Right renal cortex interstitium (tissue), 3 donors: ENCODE measurements at places on chromosomes 5 and 9. TPM values are rescaled to one million over a fixed set of nuclear protein-coding genes. Genes with fewer than 3 reads are reported as not detected.
A peak's percentile ranks its signal among the peaks of the same experiment; 100 is the strongest.

Gene PCDHGA9
- 5.3 TPM for polyA plus RNA-seq

Gene PCDHB12
- polyA plus RNA-seq, result 4.8 TPM

Gene SURF2
- polyA plus RNA-seq, result 25.1 TPM

Gene ATOX1
- 110 TPM for polyA plus RNA-seq

Gene LMX1B
- 18.1 TPM for polyA plus RNA-seq

Gene SCGB3A2
- polyA plus RNA-seq, result not detected

Gene PCA3
- 0.40 TPM for polyA plus RNA-seq

Gene PKD2L2
- 0.44 TPM for polyA plus RNA-seq

Gene LAMC3
- polyA plus RNA-seq, result 18.3 TPM

Gene SPATA31D4
- polyA plus RNA-seq, result not detected

- DNase-seq, result no peak
Measured at GRCh38 chr5:155616779-155617392, 603.3 kb downstream of the KIF4B start.

DNA sequence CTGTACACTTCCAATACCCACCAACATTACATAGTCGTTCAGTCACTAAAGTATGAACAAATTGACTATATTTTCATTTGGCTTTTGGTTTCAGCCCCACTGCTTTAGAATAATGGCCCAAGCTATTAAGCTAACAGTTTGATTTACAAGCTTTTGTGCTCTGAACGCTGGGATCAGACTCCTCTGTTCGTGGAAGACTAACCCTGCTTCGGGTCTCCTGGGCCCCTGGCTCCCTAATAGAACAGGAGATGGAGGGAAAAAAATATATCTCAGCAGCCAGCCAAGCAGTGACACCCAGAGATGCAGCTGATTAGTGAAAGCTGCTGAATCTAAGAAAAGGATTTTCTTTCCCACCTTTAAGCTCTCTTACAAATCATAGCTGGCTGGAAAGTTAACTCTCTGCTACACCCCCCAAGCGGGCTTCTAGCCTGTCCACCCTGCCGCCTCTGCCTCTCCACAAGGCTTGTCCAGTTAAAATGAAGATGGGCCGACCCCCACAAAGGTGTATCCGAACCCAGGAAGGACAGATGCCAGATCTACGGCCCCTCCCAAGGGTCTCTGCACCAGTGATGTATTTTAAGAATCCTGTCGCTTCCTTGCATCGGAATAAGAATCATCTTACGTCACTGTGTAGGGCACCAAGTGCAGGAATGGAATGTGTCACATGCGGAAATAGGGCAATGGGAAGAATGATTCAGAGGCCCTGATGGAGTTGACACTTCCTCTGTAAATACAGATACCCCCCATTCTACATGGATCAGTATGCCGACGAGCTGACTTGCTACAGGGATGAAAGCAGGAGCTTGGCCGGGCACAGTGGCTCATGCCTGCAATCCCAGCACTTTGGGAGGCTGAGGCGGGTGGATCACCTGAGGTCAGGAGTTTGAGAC, 33.4 kb upstream of the BARHL1 start:
- no peak for DNase-seq

DNA sequence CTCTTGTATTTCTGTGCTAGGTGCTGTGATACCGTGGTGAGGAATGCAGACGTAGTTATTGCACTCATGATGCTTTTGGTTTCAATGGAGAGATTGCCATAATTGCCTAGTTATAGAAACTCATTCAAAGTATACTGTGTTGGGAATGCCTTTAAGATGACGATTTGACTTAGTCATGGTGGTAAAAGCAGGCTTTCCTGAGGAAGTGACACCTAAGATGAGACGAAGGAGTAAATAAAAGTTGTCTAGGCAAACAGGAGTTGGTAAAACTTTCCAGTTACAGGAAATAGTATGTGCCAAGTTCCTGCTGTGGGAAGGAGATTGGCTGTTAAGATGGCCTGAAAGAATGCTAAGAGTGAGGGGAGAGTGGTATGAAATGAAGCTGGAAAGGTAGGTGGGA, 48.1 kb downstream of the FOCAD start:
- no peak for DNase-seq

- no peak for DNase-seq
Measured at GRCh38 chr9:109781086-109781485, 1.1 kb downstream of the PALM2AKAP2 start.

GRCh38 chr9:138105123-138105415, 227.5 kb downstream of the CACNA1B start:
- no peak for DNase-seq

DNA sequence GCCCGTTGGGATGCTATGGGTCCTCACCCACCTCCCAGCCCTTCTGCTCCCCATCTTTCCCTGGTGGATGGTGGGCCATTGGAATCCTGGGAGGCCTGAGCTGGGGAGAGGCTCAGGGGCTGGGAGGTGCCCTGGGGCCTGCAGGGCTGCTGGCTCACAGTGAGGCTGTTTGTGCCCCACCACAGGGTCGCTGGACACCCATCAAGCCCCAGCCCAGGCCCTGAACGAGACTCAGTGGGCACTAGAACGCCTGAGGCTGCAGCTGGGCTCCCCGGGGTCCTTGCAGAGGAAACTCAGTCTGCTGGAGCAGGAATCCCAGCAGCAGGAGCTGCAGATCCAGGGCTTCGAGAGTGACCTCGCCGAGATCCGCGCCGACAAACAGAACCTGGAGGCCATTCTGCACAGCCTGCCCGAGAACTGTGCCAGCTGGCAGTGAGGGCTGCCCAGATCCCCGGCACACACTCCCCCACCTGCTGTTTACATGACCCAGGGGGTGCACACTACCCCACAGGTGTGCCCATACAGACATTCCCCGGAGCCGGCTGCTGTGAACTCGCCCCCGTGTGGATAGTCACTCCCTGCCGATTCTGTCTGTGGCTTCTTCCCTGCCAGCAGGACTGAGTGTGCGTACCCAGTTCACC, 4.9 kb upstream of the AIF1L start:
- DNase-seq, result no peak

DNA sequence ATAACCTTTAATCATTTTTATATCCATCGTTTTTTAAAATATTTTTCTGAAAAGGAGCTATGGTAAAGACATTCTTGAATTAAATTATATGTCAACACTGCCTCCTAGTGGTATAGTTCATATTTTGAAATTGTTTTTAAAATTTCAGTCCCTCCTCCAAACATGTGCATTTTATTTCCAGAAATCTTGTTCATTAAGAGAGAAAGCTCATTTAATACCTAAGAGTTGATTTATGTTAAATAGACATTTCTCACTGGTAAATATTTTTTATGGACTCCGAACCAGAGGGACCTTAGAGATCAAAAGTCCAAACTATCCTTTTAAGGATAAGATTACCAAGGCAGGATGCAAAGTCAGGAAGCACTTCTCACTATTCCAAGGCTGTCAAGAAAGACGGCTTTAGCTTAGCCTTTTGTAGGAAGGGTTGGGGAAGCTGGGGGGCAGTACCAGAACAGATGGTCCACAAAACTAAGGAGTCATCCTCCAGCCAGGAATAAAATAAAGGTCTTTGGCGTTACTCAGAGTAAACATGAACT, 21.6 kb downstream of the BHMT start:
- peak; percentile 24 for DNase-seq

DNA sequence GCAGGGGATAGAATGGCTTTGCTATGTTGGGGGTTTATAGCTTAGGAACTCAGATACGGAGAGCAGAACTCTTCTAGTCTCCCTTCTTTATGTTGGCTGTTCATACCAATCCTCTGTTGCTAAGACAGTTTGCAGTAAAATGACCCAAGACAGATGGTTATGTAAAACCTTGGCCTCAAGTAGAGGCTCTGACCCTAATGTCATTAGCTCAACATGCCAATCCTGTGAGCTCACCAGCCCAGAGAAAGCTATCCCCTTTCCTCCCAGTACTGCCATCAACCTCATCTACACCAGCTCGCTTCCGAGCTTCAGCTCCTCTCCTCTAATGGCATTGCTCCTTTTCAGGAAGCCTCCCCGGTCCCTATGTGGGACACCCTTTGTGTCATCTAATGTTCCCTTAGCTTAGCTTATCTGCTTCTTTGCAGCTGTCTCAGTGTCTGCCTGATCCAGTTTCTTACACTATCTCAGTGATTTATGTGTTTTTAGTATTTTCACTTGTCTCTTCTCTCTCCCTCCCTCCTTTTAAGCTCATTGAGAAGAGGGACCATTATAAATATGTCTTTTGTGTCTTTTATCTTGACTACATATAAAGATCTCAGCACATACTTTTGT, 281.3 kb upstream of the CLINT1 start:
- DNase-seq, result no peak

DNA sequence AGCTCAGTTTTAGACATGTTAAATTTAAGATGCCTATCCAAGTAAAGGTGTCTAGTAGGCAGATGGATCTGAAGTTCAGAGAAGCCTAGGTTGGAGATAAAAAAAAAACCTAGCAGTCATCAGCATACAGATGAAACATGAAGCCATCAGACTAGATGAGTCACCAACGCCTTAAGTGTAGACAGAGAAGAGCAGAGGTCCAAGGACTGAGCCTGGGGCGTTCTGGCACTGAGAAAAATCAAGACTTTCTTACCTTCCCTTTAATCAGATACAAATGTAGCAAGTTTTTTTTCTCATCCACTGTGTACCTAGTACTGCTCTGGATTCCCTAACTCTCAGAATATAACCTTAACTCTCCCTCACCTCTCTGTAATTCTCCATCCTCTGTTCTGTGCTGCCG, 97.3 kb downstream of the SIL1 start:
- DNase-seq, result no peak

GRCh38 chr5:61991866-61992265, 314.1 kb upstream of the KIF2A start:
- no peak for DNase-seq

DNA sequence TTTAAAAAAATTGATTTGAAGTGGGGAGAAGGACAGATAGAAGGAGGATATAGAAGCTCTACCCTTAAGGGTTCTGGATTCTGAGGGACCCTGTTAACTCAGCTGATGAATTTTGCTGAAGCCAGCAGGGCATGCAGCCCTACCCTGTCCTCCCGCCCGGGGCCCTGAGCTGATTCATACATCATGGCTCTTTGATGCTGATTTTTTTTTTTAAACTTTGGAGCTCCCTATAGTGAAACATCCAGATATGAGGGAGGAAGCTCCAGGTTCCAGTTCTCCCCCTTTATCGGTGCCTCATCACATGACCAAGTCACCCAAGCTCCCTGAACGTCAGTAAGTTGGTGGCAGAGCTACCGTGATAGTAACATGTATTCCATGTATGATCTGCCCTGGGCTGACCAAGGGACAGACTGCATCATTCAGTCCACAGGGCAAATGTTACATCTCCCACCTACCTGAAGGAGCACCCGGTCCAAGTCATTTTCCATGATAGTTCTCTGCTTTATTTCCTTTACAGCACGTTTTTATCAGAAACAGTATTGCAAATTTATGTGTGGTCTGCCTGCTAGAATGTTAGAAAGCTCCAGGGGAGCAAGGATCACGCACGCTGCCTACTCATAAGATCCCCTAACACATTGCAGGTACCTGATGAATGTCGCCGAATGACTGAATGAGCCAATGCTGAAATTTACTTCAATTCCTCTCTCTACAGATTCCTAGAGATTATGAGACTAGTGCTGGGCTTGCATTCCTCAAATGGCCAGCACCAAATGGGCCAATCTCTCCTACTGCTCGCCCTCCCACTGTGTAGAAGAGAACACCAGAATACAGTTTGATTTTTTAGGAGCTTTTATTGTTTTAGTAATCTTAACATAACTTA, 25.9 kb downstream of the SPARC start:
- no peak for DNase-seq

- no peak for DNase-seq
Measured at GRCh38 chr5:124330595-124331220, 415.7 kb downstream of the ZNF608 start.

DNA sequence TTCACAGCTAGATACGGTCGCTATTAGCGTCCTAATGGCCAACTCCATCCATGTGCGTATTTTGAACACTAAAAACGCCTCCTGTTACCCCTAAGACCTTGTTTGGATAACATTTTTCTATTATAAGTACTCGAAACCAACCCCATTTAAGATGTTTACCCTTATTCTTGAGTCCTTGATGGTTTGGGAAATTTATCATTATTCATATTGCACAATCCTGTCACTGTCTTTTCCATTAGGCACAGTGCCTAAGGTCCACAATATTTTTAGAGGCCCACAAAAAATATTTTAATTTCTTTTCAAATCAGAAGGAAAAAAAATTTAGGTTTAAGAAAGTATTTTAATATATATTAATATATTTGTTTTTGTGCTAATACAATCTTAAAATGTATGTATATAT, 1.3 kb upstream of the LIFR start:
- no peak for DNase-seq

- no peak for DNase-seq
Measured at GRCh38 chr9:105291938-105292337, 47.5 kb downstream of the SLC44A1 start.

DNA sequence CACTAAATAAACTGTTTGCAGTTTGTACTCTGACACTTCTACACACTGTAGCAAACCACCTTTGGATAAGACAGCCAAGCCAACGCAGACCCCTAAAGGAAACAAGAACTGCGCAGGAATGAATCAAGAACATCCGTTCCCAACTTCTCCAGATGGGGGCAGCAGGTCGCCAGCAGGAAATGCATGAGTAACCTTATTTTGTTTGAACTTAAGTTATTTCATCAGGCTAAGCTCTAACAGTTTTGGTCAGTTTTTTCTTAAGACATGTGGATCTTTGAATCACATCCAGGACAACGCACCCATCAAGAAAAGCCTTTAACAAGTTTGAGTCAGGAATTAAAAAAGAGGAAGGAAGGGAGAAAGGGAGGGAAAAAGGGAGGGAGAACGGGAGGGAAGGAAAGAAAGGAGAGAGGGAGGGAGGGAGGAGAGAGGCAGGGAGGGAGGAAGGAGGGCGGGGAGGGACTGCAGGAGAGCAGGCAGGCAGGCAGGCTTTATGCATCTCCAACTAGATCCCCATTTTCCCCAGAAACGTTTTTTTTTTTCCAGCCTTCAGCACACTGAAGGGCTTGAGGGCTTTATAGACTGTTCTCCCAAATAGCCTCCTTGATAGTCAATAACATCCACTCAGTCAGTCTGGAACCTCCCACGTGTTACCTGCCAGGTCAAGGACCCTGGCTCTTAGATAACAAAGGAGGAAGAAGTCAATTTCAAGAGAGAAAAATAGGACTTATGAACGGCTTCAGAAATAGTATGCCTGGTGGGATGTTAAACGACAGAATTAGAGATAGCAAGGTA, 22.2 kb downstream of the BHMT start:
- DNase-seq, result peak; percentile 82

DNA sequence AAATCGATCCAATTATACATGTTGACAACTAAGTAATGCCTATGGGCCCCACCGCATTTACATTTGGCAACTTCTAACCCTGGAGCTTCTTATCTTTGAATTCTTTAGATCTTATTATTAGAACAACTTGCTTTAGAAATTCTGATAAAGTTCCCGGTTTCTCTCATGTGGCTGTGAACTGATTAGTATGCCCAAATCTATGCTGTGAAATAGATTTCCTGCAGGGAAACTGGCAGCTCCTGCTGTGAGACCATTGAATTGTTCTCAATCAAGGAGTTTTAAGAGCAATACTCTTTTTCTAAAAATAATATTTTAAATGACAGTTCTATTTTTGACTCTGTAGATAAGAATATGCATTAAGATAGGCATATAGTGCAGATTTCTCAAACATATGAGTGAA, 177.5 kb downstream of the GABRB2 start:
- DNase-seq, result no peak

GRCh38 chr9:69147041-69147834, 26.8 kb upstream of the TJP2 start:
- no peak for DNase-seq

GRCh38 chr9:37911271-37911681, 7.3 kb upstream of the SLC25A51 start:
- no peak for DNase-seq
